Thoracic aorta endothelial cell (primary cell): ENCODE measurements at places on chromosomes 6 and 20. TPM values are rescaled to one million over a fixed set of nuclear protein-coding genes. Genes with fewer than 3 reads are reported as not detected.

Gene TOX2
- total RNA-seq, result 5.5 and 11.8 TPM in 2 replicates

Gene REPS1
- total RNA-seq, result 47.3 and 52.6 TPM in 2 replicates

Gene THEMIS
- total RNA-seq, result not detected in 2 replicates

Gene SLC35D3
- not detected in 2 replicates for total RNA-seq

Gene FAM50B
- total RNA-seq, result 4.7 TPM in 2 replicates

Gene FAM162B
- total RNA-seq, result 0.13 and 0.36 TPM in 2 replicates
